ENCODE measurements at places on chromosomes 3 and 15. TPM values are rescaled to one million over a fixed set of nuclear protein-coding genes. Genes with fewer than 3 reads are reported as not detected.
A peak's percentile ranks its signal among the peaks of the same experiment; 100 is the strongest.

GRCh38 chr3:48155122-48155521, 33.1 kb downstream of the CDC25A start:
- no peak for DNase-seq

- no peak for DNase-seq
Measured at GRCh38 chr3:124652009-124652408, 78.2 kb upstream of the UMPS start.

FANCD2OS gene
- not detected for total RNA-seq

DNA sequence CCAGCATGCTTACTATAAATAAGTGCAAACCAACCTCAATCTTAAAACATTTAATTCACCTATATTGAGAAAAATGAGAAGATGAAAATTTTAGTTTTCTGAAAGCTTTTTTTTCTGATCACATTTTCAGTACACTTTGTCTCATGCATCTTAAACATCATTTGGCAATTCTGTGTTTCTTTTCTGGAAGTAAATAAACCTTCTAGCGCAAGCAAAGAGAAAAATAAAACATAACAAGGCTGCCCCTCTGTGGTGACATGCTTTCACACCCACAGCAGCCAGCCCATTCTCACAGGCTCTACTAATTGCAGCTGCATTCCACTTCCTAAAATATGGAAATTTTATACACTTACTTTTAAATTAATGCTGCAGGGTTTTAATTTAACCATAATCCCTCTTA, 90.1 kb downstream of the NEK10 start:
- DNase-seq: no peak

GRCh38 chr3:61848885-61849284, 287.5 kb downstream of the PTPRG start:
- DNase-seq: no peak

DNA sequence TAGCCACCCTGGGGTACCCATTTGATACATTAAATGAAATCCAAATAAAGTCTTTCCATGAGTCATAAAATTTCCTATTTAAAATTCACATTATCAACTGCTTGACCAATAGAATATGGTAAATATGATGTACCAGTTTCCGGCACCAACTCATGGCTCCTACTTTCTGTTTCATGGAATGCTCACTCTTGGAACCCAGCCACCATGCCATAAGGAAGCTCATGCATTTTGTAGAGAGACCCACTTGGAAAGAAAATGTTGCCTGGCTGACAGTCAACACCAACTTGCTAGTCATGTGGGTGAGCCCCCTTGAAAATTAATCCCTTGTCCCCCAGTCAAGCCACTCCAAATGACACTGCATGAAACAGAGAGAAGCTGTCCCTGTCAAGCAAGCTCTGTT, 57.2 kb downstream of the WWTR1 start:
- no peak for DNase-seq

SSUH2 gene
- total RNA-seq: 1.0 TPM

DNA sequence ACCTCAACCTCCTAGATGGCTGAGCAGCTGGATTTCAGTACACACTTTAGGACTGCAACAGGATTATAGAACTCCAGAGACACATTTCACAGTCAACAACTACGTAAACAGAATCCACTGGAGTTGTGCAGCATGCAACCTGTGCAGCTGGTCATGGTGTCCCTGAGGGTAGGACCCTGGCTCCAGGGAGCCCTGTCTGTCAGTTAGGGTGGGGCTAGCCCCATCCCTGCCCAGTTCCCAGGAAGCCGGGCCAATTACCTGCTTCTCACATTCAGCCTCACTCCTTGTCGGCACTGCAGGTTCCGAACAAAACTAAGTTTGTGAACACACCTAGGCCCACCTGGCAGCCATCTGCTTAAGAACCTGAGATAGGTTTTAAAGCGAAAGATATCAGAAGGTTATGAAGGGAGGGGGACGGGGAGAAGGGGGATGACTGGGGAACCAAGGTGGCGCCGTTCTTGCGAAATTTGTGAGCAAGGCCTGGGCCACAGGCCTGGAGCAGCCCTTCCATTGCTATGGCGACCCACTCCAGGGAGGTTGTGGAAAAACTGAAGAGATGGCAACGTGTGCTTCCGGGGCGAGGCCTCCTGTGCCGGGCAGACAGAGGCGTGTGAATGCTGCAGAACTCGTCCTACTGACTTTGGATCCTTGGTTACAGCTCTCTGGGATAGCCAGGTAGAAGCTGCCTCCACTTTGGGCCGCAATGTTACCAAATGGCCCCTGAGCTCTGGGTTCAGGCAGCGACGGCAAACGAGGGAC, 25.3 kb downstream of the ACSBG1 start:
- no peak for DNase-seq

DNA sequence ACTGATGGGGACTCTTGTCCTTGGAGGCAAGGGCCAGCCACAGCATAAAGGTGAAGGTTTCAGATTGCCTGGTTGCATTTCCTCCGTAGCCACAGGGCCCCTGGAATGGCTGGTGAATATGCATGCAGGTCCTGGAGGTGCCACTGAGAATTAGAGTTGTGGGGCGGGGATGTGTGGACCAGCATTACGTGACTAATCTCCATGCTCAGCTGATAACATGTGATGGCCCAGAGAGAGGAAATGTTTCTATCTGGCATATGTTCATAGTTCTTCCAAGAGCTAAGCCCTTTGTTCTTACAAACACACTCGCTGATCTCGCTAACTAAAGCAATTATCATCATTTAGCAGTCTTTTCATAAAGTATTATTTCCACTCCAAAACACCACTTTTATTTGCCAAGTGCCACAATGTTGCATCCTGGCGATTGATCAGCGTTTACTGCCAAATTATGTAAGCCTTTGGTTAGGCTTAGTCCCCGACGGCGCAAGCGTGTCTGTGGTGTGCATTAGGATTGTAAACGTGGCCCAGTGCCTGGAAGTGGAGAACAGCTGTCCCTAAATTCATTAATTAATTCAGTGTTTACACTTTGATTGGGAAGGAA, 55.9 kb downstream of the CGNL1 start:
- no peak for DNase-seq

DNA sequence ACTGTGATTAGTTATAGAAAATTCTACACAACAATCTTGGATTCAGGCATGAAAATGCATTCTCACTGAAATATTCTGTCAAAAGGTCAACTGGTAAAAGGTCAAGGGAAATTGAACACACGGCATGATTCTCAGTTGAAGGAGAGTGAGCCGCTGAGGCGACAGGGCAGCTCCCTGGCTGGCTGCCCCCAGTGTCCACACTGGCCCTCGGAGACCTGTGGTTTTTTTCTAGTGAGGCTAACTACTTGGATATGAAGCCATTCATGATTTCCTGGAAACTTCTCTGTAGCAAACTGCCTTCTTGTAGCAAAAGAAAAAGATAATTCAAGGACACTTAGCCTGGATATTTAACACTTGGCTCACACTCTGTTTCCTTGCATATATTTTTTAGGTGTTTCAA, 37.2 kb downstream of the AADACL2 start:
- peak; percentile 87 for DNase-seq

- no peak for DNase-seq
Measured at GRCh38 chr15:33298631-33299030, 12.1 kb upstream of the RYR3 start.

GRCh38 chr15:36911322-36911944, 188.9 kb downstream of the MEIS2 start:
- DNase-seq: no peak

ASB14 gene
- 9.0 TPM for total RNA-seq

CCDC54 gene
- total RNA-seq: not detected

GOLGA6L9 gene
- total RNA-seq: 1.2 TPM

SACM1L gene
- total RNA-seq: 26.3 TPM

HEG1 gene
- total RNA-seq: 95.0 TPM

GRCh38 chr3:33062866-33063265, 34.1 kb downstream of the GLB1 start:
- no peak for DNase-seq

CADPS gene
- 10.4 TPM for total RNA-seq

DNA sequence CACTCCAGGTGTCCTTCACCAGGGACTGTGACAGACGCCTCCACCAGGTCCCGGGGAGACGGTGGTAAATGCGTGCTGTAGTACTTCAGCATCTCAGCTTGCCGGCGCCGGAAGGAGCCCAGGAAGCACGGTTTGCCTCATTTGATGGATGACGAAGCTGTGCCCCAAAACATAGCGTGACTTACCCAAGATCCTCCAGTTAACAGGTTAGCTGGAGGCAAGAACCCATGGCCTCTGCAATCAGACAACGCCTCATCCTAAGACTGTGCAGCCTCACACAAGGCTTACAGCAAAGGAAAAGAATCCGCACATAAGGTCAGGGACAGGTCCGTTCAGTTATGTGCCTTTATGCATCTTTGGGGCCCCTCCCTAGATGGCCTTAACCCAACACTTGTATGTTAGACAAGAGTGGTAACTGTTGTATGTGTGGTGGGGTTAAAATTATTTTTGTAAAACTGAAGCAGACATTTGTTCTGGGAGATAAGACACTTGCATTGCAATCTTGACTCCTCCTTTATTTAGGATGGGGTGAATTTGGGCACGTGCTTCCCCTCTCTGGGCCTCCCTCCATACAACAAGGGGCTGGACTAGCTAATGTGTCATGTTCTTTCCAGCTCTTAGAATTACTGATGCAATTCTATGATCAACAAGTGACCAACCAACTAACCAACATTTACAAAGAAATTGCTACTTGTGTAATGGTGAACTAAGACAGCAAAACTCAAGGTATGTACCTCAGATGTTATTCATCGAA, 39.4 kb downstream of the VGLL4 start:
- no peak for DNase-seq

MED12L gene
- total RNA-seq: 0.49 TPM

- no peak for DNase-seq
Measured at GRCh38 chr3:113247675-113248458, 36.5 kb downstream of the BOC start.

- no peak for DNase-seq
Measured at GRCh38 chr15:66254089-66254950, 770 bp upstream of the MEGF11 start.

- DNase-seq: no peak
Measured at GRCh38 chr15:61449186-61449702, 220.1 kb upstream of the RORA start.

DNA sequence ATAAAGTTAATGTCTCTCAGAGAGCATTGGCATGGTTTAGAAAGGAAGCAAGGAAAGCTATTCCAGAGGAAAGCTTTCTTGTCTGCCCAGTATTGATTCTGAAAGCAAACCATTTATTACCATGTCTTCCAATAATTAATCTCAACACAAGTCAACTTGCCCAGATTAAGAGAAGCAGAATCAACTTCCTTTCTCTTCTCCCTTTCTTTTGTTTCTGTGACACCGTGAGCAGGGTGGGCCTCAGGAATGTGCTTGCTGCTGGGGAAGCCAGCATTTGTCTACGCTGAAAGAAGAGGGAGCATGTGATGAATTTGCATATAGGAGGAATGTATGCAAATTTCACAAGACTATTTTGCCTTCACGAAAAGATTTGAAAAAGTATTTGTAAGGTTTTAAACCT, 368.6 kb upstream of the ROPN1 start:
- DNase-seq: no peak

DNA sequence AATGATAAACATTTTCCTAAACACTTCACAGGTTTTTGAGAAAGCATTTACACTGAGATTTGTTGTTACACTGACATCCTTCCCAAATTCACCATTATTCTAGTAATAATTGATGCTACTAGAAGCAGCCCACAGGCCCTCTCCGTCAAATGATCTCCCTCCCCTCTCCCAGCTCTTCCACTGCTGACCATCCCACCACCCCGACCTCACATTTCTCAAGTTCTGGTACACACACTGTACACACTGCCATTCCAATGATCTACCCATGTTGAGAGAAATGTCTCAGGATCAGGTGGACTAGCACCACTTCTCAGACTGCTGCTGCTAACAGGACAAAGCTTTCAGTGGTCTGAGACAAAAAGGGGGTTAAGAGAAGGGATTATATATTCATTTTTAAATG, 3.5 kb downstream of the TBC1D5 start:
- no peak for DNase-seq

DNA sequence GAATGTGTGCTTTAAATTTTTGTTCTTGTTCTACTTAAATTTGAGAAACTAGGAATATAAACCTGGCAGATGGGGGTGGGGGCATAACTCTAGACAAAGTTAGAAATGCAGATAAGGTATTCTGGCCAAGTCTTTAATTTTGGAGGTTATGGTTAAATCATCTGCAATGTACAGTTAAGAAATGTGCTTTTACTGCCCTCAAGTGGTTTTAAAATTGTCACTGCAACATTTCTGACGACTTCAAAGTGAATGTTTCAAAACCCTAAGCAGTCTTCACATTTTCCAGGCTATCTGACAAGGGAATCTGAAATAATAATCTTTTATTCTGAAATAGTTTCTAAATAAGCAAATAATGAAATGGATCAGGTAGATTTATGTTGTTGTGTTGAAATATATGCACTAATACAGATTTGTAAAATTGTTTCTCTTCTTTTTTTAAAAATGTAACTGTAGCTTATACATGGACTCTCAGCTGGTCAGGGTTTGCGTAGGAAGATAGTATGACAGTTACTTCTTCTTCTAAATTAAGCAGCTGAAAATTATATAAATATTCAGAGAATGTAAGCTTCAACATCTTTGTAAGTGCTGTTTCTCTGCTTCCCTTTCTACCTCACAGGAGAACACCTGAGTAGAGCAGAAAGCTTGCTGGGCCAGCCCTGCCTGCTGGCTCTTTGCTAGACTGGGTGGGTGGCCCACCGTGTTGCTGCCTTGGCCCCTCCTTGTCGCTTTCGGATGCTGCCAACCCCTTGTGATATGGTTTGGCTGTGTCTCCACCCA, 45.0 kb downstream of the SUCNR1 start:
- DNase-seq: no peak

DNA sequence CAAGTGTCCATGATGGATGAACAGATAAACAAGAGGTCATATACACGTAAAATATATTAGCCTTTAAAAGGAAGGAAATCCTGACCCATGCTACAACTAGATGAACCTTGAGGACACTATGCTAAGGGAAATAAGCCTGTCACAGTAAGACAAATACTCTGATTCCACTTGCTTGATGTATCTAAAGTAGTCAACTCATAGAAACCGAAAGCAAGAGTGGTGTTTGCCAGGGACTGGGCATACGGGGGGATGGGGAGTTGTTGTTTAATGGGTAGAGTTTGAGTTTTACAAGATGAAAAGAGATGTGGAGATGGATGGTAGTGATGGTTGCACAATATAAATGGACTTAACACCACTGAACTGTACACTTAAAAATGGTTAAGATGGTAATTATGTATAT, 65.4 kb downstream of the C3orf70 start:
- no peak for DNase-seq

DNA sequence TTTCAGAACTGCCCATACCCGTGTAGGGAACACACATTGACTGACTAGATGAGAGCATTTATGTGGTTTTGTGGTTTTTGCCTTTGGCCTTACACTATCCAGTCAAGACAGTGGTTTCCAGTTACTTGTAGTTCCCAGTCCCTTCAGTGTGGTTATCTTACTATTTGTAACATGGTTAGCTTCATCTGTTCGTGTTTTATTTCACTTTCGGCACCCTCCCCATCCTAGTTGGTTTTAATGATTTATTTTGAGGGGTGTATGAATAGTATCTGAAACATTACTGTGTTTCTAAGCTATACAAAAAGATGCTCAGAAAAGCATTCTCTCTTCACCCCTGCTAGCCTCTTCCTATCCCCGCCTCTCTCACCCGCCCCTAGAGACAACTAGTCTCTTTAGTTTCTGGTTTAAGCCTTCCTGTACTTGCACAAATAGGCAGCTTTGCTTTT, 14.1 kb downstream of the LYSMD4 start:
- no peak for DNase-seq

GRCh38 chr3:197718891-197719290, 17.8 kb downstream of the RUBCN start:
- DNase-seq: no peak

- DNase-seq: no peak
Measured at GRCh38 chr3:128470134-128470899, 3.6 kb upstream of the DNAJB8 start.

MAPK6 gene
- total RNA-seq: 22.6 TPM
